ENCODE measurements at places on chromosomes 4 and X. TPM values are rescaled to one million over a fixed set of nuclear protein-coding genes. Genes with fewer than 3 reads are reported as not detected.

RBM47 gene
- 32.9 TPM for total RNA-seq

GRCh38 chr4:151865744-151866591 lies 105.2 kb upstream of the GATB start:
- no peak for DNase-seq

GRCh38 chrX:129574214-129574613 lies 34.2 kb downstream of the OCRL start:
- no peak for DNase-seq

GRCh38 chrX:31658360-31658759 lies 586.5 kb upstream of the FTHL17 start:
- no peak for DNase-seq

DNA sequence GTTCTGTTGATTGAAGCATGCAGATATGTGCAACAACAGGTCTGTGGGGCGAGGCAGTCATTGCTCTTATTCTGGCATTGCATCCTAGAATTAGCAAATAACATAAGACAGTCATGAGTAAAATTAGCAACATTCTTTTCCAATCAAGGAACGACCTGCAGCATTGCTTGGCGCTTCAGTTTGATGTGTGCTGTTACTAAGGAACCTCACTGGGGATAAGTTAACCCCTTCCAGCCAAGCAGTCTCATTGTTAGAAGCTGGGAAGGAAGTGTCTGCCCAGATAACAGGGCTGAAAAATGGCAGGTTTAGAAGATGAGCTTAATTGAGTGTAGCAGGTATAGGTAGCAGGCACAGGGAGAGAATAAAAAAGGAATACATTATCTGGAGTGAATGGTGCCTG lies 55.4 kb downstream of the RBM46 start:
- DNase-seq, result no peak

DNA sequence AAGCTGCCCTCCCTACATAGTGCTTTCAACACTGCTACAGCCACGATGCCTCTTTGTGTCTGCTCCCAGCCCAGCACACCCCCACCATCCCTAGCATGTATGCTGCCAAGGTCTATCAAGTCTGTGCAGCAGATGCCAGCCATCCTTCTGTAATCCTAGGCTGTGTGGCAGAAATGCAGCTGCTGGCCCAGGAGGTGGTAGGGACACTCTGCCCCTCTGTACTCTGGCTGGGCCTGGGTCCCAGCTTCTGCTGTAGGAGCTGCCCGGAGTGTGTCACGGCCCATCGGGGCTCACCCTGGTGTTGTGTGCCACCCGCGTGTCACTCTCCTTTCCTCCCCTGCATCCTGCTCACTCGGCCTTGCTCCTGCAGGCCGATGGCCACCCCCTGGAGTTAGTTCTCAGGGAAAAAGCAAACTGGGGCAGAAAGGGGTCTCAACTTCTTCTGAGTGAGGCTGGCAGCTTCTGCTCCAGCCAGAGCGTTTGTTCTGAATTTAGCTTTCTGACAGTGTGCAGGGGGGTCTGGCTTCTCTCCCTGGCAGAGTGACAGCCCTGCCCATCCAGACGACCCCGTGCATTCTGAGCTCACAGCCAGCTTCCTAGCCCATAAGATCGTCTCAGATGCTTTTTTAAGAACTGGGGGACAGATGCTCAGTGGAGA lies 22.7 kb downstream of the PSAPL1 start:
- no peak for DNase-seq

Measured in activated T-helper 2 cell treated with anti-CD3 and anti-CD28 coated beads, Interferon-gamma antibody, Interleukin-2, Interleukin-4, amounts not matched to agents 10 μg/mL and 5 μg/mL and 100 μg/mL, durations not matched to agents 14 hours and 24 hours and 36 hours (primary cell).